ENCODE measurements at places on chromosomes 12 and 14.

- peak; percentile 53 for DNase-seq
These were observed 10.6 kb downstream of the PHLDA1 start for GRCh38 chr12:76020731-76021672.

DNA sequence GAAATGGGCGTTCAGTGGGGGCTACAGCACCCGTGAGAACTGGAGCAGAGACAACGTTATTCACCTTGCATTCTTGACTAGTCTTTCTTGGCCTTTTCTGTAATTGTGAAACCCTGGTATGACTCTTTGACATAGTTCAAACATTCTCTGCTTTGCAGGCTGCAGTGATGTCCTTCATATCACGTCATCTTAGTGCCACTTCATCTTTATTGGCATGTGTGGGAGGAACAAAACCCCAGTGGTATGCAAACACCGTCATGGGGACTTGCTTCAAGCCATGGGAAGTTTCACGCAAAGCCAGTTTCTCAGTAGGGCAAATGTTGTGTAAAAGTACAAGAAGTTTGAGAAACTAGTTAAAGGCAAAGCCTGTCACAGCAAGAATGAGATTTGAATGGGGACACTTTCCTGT is 20.2 kb upstream of the DUSP16 start:
- DNase-seq: no peak

DNA sequence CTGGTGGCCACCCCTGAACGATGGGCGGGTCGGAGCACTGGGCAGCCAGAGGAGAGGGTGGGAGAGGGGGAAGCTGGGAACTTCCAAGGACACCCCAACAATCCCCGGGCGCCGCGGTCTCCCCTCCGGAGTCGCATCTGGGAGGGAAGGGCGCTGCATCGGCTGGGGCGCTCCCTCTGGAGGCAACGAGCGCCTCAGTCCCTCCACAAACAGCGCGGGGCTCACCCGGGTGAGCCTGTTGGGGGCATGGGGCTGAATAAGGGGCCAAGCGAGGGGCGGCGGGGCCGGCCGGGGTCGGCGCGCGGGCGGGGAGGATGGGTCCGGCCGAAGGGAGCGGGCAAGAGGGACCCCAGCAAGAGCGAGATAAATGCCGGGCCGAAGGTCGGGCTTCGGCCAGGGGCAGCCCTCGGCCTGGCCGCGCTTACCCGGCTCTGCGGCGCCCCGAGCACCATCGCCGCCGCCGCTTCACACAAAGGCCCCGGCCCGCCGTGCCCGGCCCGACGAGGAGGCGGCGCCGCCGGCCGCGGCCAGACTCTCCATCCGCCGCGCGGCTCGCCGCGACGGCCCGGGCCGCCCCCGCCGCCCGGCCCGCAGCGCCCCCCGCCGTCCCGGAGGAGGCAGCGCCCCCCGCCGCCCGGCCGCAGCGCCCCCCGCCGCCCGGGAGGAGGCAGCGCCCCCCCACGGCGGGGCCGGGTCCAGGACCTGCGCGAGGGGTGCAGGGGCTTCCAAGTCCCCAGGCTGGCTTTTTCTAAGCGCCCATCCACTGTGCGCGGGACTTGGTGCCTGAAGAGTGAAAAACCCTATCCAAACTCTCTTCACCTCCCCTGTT is at the start of gene ZBTB39:
ZBTB39 (minus strand) TSS at position 567 of the 829 bp plus-strand sequence. CDS start 1,629 bp downstream, outside the sequence.
- DNase-seq: peak; percentile 45

- DNase-seq: no peak
These were observed 88.9 kb downstream of the SMOC1 start for GRCh38 chr14:69968132-69968531.

- DNase-seq: no peak
These were observed 32.7 kb downstream of the VCPKMT start for GRCh38 chr14:50083467-50084337.

DNA sequence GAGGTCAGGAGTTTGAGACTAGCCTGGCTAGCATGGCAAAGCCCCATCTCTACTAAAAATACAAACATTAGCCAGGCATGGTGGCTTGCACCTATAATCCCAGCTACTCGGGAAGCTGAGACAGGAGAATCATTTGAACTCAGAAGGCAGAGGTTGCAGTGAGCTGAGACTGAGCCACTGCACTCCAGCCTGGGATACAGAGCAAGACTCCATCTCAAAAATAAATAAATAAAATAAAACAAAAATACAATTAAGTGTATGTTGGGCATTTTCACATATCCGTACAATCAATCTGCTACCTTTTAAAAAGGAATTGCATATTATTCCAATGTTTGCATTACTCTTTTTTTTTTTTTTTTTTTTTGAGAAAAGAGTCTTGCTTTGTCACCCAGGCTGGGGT is 47.7 kb upstream of the HECTD1 start:
- DNase-seq: no peak

- DNase-seq: no peak
These were observed 668 bp downstream of the TRIP11 start for GRCh38 chr14:92039063-92039718.

- no peak for DNase-seq
These were observed 155.7 kb upstream of the LRIG3 start for GRCh38 chr12:59075968-59076490.

DNA sequence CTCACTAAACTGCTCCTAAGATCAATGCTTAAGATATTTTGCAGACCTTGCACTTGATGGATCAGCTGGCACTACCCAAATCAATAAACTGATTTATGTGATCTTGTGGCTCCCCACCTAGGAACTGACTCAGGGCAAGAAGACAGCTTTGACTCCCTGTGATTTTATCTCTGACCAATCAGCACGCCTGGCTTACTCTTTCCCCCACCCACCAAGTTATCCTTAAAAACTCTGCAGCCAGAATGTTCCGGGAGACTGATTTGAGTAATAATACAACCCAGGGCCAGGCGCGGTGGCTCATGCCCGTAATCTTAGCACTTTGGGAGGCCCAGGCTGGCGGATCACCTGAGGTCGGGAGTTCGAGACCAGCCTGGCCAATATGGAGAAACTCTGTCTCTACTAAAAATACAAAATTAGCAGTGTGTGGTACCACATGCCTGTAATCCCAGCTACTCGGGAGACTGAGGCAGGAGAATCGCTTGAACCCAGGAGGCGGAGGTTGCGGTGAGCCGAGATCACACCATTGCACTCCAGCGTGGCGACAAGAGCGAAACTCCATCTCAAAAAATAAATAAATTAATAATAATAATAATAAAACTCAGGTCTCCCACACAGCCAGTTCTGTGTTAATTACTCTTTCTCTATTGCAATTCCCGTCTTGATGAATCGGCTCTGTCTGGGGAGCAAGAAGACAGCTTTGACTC is 12.0 kb downstream of the MORN3 start:
- no peak for DNase-seq

GRCh38 chr14:50113381-50114035 is 2.9 kb downstream of the VCPKMT start:
- no peak for DNase-seq

DNA sequence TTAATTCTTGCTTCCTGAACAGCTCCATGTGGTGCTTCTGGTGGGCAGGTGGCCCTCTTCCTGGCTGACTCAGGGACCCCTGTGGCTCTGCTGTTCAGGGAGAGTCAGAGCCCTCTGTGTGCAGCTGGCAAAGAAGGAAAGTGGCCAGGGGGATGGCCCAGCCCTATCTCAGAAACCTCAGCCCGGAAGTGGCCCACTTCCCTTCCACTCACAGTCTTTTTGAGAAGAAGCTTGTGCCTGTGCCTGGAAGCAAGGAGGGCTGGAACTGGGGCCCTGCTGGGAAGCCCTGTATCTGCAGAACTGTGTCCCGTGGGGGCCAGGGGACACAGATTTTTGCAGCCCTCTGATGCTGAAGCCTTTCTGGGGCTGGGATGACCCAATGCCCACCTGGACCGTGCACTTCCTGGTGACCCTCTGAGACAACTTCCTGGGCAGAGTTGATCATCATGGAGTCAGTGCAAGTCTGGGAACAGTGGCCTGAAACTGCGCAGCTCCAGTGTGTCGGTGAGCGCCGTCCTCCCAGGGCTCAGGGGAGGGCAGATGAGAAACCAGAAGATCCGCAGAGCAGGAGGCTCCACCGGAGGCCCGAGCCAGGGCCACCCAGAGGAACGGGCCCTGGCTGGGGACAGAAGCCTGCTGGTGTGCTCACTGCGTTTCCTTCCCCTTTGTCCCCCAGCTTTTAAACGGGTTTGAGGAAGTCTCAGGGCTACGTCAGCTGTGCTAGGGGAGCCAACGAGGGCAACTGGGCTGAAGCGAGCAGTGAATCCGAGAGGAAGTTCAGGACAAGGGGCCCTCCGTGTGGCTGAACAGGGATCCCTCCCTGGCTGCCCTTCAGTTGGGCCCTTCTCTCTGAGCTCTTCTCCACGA is 217.4 kb upstream of the RTL1 start:
- DNase-seq: no peak

DNA sequence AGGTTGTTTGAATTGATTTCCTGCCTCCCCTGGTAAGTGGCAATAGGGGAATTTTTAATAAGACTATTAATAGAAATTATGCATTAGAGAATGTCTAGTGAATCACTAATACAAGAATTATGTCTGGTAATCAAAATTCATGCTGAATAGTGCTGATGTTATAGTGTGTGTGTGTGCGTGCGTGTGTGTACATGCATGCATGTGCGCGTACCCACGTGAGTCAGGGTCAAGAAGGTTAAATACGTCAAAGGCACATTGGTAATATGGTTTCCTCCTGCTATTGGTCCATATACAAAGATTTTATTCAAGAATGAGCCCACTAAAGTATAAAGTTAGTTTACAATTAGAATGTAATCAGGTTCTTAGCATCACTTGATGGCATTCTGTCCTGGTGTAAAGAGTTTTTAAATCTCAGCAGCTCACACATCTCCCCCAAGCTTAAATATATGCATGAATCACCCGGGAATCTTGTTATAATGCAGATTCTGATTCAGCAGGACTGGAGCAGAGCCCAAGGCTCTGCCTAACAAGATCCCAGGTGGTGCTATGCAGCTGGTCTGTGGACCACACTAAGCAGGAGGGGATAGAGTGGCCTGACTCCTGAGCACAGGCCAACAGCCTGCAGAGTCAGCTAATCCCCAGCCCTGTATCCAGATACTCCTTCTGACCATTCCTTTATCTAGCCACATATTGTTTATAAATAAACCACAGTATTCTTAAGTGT is 43.9 kb downstream of the TTC9 start:
- no peak for DNase-seq

- DNase-seq: no peak
These were observed 10.8 kb downstream of the PACS2 start for GRCh38 chr14:105325303-105325702.

GRCh38 chr12:108301346-108301745 is 37.8 kb downstream of the CMKLR1 start:
- no peak for DNase-seq

- no peak for DNase-seq
These were observed 49.5 kb upstream of the METAP2 start for GRCh38 chr12:95424271-95424994.

DNA sequence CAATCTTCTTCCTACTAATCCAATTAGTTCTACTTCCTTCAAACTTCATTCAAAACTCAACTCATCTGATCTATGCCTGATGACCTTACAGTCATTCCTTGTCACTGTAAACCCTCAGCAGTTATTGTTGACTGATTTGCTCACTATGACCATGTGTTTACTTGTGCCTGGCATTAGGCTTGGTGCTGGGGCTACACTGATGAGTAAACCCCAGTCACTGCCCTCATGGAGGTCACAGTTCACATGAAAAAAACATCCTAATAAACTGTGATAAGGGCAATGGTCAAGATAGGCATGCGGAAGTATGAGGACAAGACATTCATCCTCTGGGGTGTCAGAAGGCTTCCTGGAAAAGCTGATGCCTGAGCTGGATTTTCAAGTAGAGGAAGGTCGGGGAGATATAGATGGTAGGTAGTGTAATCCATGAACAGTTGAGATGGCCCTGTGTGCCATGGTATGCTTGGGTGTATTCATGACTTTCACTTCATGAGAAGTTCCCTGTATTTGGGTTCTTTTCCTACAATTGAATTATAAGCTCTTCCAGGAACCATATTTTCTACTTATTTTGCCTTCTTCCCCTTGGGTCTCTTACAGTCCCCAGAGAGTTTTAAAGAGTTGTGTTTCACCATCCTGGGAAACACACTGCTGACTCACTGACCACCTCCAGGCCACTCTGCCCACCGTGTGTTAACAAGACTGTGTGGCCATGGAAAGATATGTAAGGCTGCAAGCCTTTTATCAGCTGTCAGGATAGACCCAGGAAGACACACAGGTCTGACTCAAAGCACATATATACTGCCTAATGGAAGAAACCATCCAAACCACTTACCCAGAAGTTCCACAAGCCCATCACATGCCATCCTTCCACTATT is 38.7 kb upstream of the DUSP6 start:
- DNase-seq: no peak

DNA sequence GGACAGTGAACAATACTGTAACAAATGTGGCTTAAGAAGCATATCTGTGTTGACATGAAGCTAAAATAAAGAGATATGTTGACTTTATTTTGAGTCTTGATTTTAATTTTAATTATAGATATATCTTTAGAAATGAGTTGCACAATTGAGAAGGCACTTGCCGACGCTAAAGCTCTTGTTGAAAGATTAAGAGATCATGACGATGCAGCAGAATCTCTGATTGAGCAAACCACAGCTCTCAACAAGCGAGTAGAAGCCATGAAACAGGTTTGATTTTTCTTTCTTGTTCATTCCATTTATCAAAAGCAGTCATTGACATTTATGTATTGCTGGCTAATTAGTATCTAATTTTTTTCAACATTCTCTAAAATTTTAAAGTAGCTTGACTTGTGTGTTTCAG is 15.8 kb downstream of the FGFR1OP2 start:
- DNase-seq: no peak

- DNase-seq: no peak
These were observed 46.7 kb downstream of the SLC4A8 start for GRCh38 chr12:51471111-51471864.

DNA sequence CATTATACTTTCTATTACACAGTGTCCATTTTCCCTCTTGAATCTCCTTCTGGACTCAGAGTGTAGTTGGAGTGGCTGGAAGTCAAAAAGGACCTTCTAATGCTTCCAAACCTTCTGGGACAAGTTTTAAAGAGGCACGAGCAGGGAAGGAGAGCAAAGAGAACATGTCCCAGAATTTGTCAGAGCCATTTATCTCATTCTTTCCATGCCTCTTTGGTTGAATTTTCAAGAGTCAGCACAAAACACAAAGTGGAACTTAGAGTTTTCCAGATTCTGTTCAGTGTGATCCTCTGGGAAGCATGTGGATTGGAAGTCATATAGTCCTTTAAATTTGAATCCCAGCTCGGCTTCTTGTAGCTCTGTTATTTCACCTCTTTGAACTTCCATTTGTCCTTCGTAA is 138.2 kb upstream of the PWP1 start:
- DNase-seq: no peak

- no peak for DNase-seq
These were observed 51.2 kb downstream of the ACSS3 start for GRCh38 chr12:81128930-81129554.

DNA sequence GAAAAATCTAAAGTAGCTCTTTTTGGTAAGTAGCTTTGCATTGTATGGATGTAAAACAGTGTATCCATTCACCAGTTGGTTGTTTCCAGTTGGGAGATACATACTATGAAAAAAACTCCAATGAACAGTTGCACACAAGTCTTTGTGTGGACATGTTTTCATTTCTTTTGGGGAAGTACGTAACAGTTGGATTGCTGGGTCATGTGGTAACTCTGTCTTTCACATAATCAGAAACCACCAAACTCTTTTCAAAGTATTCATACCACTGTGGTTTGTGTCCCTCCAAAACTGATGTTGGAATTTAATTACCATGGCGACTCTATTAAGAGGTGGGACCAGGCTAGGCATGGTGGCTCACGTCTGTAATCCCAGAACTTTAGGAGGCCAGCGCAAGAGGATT is 58.9 kb upstream of the RESF1 start:
- DNase-seq: no peak

All from activated T-cell treated with anti-CD3 and anti-CD28 coated beads for 4 hours (primary cell).